ENCODE measurements at places on chromosomes 2 and 18.
A peak's percentile ranks its signal among the peaks of the same experiment; 100 is the strongest.

DNA sequence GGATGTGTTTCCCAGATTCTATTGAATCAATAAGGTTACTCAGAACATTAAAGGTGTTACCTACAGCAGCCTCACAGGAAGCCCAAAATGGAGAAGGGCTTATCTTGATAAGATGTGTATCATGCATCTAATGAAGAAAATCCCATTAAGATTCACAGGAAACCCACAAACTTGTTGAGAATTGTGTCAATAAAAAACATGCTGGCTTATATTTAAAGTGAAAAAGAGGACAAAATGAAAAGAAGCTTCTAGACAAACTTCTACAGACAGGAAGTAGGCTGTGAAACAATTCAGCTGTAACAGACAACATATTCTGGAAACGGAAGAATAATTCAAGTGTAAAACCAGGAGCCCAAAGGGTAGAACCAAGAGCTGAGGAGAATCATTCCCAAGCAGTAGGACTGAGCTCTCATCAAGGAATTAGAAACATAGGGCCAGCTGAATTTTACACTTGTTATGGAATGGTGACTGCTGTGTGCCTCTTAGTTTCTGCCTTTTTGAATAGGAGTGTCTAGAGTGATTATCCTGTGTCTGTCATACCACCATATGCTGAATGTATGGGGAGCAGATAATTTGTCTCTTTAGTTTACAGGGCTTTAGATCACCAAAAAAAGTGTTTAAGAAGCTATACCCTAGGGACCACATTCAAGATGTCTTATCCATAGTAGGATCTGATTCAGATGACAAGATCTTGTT lies 9.6 kb downstream of the IMMT start:
- DNase-seq, result no peak

DNA sequence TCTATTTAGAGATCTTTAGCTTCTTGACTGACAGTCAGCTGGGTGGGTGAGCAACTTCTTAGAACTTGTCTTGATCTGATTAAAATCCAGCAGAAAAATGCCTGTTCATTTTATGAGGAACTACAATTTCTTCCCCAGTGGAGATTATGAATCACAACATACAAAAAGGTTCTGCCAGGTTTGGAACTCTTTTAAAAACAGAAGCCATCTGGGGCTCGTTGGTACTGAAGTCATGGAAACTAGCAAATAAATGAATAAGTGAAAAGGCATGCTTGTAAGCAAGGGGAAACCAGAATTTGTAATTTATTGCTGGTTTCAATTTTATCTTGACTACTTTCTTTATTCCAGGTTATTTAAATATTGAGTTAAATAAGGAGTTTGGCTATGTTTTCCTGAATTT lies 767.4 kb downstream of the MBD2 start:
- DNase-seq, result no peak

DNA sequence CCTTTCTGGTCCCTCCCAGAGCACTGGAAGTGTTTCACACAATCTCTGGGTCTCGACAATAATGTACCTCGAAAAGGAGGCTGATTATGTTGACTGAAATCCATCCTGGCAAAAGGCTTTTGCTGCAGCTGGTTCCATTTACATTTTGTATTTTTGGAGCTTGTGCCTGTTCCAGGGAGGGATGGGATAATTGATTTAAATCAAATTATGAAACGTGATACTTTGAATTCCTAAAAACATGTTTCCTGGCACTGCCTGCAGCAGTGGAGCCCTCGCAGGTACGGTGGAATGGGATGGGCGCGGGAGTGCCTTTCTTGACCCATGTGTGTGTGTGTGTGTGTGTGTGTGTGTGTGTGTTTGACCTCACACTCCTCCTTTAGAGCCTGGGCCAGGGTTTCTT lies 455.5 kb upstream of the MEIS1 start:
- no peak for DNase-seq

DNA sequence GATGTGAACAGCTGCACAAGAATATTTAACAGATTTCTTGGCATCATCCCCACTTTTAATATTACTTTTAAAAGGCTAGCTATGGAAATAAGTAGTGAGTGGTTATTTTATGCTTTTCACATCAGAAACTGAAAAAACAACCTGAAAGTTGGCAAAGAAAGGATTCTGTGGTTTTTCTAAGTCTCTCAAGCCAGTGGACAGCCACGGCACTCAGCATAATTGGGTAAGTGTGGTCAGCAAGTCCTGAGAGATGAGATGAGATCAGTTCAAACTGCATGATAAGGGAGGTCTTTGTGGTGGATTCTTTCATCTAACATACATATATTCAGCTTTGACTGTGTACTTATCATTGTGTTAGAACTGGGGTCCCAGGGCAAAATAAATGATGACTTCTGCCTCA lies 105.2 kb downstream of the LYPD6B start:
- DNase-seq, result no peak

GRCh38 chr2:112481050-112481527 lies 867 bp upstream of the TTL start:
- DNase-seq, result peak; percentile 86

GRCh38 chr2:85247610-85248009 lies 80.2 kb downstream of the TGOLN2 start:
- DNase-seq, result no peak

DNA sequence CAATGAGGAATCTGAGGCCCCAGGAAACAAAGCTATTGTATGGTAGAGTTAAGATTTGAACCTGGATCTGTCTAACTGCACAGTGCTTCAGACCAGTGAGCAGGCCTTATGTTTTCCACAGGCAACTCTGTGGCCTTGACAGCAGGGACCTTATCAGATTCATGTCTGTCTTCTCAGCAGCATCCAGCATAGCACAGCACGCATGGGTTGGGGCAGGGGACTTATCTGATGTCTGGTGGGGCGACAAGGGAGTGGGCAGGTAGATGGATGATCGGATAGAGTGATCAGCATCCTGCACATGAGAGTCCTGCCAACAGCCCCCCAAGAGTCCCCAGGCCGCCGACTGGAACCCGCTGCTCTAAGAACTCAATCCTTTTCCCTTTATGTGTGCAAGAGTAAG lies 28.7 kb upstream of the KCNF1 start:
- DNase-seq, result no peak

- DNase-seq, result no peak
Observed at GRCh38 chr2:115314119-115314518, 871.7 kb downstream of the DPP10 start.

GRCh38 chr2:7572450-7572849 lies 655.2 kb downstream of the RNF144A start:
- no peak for DNase-seq

DNA sequence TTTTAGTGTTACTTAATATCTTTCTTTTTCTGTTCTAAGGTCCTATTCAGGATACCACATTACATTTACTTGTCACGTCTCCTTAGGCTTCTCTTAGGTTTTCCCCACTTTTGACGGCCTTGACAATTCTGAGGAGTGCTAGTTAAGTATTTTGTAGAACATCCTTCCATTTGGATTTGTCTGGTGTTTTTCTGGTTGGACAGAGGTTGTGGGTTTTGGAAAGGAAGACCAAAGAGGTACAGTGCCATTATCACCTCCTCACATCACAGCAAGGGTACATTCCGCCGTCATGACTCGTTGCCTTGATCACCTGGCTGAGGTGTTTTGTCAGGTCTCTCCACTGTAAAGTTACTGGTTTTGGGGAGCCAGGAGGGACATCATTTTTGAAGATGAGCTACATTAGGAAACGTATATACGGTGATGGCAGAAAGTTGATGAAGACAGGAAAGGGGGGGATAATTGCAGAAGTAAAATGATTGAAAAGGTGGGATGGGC lies 88.4 kb upstream of the TMEM247 start:
- DNase-seq, result no peak

DNA sequence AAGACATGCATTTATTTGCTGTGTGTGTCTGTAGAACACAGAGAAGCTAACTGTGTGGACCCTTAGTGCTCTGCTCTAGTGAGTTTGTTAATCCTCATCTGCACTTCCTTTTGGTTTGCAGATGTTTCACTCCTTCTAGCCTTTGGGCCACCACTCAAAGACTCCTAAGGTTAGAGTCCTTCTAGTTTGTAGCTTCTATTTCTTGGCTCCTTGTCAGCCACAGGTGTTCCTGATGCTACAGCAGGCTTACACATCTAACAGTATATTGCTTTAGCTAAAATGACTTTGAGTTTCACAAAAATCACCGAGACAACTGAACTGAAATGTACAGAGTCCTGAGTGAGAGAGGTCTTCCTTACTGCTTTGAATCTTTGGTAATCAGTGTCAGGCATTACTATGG lies 551.4 kb downstream of the NRXN1 start:
- DNase-seq, result no peak

DNA sequence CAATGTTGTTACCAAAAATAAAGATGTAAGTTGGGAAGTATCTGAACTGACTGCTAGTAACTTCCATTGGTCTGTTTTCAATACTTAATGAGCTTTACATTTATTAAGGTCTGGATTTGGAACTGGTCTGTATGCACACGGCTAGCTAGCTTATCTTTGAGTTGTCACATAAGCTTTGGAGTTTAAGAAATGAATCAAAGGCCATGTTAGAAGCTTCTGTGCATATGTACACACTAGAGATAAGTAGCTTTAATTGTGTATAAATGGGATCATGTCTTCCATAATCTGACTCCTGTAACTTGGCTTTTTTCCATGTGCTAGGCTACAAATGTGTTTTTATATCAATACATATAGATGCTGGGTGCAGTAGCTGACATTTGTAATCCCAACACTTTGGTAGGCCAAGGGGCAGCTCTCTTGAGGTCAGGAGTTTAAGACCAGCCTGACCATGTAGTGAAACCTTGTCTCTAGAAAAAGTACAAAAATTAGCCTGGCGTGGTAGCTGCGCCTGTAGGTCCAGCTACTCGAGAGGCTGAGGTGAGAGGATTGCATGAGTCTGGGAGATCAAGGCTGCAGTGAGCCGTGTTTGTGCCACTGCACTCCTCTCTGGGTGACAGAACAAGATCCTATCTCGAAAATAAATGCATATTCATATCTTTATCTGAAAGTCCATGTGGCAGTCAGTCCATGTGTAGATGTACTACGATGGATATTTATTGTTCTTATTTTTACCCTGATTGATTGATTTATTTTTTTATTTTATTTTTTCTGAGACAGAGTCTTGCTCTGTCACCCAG lies 27.2 kb downstream of the ATIC start:
- no peak for DNase-seq

GRCh38 chr2:134919341-134920210 lies 954 bp downstream of the CCNT2 start:
- DNase-seq, result no peak

GRCh38 chr2:24739354-24740025 lies 53.7 kb downstream of the PTRHD1 start:
- DNase-seq, result no peak

DNA sequence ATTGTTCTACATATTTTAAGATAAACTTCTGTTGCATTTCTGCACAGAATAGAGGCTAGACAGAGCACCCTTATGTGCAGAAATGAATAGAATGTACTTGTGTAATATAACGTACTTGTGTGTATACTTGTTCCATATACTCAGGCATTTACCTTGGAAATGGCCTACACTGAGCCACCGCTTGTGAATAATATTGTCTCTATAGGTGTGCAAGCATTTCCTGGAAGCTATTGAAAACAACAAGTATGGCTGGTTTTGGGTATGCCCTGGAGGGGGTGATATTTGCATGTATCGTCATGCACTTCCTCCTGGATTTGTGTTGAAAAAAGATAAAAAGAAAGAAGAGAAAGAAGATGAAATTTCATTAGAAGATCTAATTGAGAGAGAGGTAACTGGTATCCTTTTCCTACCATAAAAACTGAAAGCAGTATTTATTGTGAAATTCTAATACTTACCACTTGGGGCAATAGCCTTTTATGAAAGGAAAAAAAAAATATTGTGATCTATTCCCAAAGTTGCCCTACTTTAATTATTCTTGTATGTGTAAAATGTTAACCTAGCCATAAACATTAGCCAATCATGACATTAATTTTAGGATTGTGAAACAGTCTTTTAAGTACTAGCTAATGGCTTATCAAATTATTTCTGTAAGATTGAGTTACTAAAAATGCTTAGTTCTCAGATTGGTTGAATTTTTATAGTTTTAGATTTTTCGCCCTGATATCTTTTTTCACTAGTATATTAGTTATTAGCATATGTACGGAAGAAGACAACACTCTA lies 18.0 kb downstream of the ZC3H15 start:
- no peak for DNase-seq

DNA sequence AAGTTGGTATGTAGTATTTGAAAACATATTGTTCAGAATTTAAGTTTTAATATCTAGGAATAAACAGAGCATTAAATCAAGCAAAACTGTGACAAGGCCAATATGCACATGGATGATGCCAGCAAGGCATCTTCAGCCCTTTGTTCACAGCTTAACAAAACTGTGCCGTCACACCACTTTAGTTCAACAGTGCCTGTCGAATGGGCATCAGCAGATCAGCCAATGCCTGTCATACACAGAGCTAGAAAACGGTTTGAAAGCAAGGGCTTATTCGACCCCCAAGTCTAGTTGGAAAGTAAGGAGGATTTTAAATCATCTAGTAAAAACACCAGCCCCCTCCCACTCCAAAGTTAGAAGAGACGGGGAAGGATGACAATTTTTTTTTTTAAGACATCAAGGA lies 16.7 kb downstream of the ZEB2 start:
- no peak for DNase-seq

DNA sequence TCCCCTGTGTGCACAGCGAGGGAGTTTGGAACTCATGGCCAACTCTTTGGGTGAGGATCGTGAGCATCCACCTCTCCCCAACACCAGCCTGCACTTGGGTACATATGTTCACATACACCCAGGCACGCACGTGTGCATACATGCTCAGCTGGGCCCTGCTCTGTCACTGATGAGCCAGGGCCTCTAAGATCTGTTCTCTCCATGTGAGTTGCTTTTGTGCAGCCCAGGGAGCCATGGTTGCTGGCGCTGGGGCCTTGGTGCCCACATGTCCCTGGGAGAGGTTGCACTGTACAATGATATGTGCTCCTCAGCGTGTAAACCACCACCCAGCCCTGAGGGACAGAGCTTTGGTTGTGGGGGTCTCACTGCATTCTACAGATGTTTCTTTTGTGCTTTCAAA lies 44.1 kb downstream of the KLHL29 start:
- no peak for DNase-seq

DNA sequence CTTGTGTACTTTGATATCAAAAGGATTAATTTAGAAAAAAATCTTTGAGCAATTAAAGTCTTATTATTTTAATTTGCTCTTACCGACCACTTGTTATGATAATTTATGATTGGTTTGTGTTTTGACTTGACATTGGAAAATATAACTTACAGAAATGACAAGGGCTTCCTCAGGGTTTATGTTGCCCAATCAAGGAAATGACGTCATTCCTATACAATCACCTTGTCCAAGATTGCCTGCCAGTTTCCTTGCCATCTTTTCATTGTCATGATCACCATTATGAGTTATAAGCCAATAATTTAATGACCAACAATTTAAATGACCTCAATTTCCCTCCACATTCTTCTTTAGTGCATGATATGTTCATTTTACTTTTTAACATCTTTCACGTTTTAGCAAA lies 351.8 kb upstream of the TMEFF2 start:
- no peak for DNase-seq

Measured in Calu3 (cell line).